ENCODE measurements at places on chromosomes 2 and 18. TPM values are rescaled to one million over a fixed set of nuclear protein-coding genes. Genes with fewer than 3 reads are reported as not detected.

Gene FOXI3
- not detected for total RNA-seq

Gene GPR45
- total RNA-seq = not detected

Gene TNS1
- total RNA-seq = 542 TPM

Gene CXCR1
- not detected for total RNA-seq

GRCh38 chr2:172464400-172465129 lies 37.2 kb downstream of the ITGA6 start:
- DNase-seq = no peak

DNA sequence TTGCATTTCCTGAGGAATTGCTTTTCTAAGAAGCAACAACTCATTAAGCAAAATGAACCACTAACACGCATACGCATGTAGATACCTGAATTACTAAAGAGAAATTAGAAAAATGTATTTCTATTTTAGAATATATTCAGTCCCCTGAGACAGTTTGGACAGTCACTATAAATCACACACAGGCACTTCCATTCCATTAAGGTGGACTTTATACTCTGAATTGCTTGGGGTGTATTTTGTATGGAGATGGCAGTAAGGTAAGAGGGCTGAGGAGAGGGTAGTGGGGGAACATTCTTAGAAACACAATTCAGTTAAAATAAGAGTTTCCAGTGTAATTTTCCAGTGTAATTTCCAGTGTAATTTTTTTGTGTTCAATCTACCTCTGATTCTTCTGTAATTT lies 1.8 kb downstream of the CCDC141 start:
- no peak for DNase-seq

DNA sequence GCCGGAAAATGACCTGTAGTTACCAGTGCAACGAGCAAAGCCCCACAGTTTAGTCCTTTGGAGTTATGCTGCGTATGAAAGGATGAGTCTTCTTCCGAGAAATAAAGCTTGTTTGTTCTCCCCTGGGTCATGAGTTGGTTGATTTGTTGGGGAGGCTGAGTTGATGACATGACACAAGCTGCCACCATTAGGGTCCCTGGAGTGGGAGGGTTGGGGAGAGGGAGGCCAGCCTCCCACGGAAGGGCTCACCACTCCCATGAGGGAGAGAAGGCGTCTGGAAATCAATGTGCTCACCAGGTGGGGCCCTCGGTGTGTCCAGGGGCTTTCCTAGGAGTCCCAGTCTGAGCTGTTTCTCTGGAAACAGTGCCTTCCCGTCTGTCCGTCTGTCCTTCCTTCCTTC lies 7.4 kb upstream of the DGKD start:
- no peak for DNase-seq

DNA sequence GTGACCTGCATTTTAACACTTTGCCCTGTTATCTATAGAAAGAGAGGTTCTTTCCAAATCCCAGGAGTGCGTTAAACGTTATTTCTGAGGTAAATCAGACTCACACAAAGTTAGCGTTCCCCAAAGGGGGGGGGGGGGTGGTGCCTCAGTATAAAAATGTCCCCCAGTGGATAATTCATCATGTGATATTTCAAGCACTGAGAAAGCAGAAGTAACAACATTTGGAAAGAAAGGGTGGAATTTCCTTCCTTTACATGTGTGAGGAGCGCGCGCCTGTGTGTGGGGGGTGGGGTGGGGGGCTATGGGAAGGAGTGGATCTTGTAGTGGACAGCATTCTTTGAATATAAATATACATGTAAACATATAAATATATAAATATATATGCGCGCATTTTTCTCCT lies 630.9 kb downstream of the NYAP2 start:
- no peak for DNase-seq

DNA sequence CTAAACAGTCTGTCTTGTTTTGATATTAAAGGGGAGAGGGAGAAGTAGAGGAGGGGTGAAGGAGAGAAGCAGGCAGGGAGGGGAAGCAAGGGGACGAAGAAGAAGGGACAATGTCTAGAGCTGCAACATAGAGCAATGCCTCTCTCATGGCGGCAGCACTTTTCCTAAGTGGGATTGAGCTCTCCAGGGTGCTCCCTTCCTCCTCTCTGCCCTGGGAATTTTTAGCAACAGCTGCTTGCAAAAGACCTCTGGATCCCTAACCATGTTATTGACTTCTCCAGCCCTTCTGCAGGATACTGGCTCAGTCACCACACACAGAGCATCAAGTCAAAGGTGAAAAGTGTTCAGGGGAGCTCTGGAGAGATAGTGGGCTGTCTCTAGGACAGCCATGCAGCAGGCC lies 734.9 kb downstream of the EPHA4 start:
- no peak for DNase-seq

Measured in tibial nerve (tissue), 4 donors.